Kasumi-1 (cell line): ENCODE measurements at places on chromosomes 2 and 18.

GRCh38 chr2:160225722-160226121, 25.6 kb upstream of the ITGB6 start:
- DNase-seq, result no peak

DNA sequence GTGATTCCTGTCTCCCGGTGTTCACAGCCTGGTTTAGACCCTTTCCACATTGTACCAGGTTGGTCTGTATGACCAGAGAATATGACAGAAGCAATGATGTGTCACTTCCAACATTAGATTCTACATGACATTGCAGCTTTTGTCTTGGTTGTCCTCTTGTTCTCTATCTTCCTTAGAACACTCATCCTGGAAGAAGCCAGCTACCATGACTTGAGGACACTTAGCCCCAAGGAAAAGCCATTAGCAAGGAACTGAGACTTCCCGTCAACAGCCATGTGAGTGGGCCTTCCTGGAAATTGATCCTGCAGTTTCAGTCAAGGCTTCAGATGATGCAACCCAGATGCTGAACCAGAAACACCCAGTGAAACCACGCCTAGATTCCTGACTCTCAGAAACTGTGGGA, 143.3 kb downstream of the MREG start:
- no peak for DNase-seq

DNA sequence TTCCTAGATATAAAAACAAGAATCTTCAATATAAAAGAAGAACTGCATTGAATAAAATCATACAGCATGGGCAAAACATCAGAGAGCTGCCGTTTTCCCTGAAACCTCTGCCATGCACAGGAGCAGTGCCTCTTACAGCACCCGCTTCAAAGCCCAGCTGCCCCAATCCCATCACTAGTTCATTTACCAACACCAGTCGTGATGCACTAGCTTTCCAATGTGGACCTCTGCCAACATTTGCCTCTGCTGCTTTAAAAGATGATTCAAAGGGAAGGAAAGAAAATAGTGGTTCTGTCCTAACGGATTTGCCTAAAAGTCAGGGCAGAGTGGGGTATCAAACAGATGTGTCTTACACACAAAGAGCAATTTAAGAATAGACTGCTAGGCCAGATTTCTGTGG, 43.4 kb upstream of the AP1S3 start:
- DNase-seq, result no peak

GRCh38 chr2:242058116-242058680, 188.7 kb downstream of the RTP5 start:
- no peak for DNase-seq
